ENCODE measurements at places on chromosomes 5 and 9. TPM values are rescaled to one million over a fixed set of nuclear protein-coding genes. Genes with fewer than 3 reads are reported as not detected.

ATP10B gene
- not detected for total RNA-seq

TMEM232 gene
- total RNA-seq, result 1.2 TPM

SCGB3A1 gene
- total RNA-seq, result not detected

SLCO6A1 gene
- not detected for total RNA-seq

OXCT1 gene
- 44.7 TPM for total RNA-seq

GGTA1 gene
- not detected for total RNA-seq

MRPL22 gene
- total RNA-seq, result 42.2 TPM

AGXT2 gene
- total RNA-seq, result not detected

CETN3 gene
- 16.1 TPM for total RNA-seq

SCGB3A2 gene
- total RNA-seq, result not detected

SURF1 gene
- total RNA-seq, result 52.1 TPM

ELOVL7 gene
- total RNA-seq, result not detected

C9 gene
- not detected for total RNA-seq

ENTPD2 gene
- not detected for total RNA-seq

NMUR2 gene
- not detected for total RNA-seq

FOXD4L3 gene
- total RNA-seq, result not detected

LCN10 gene
- not detected for total RNA-seq

COL5A1 gene
- total RNA-seq, result 212 TPM

NFX1 gene
- total RNA-seq, result 13.8 TPM

TCF7 gene
- 3.0 TPM for total RNA-seq

PDE6A gene
- total RNA-seq, result not detected

IFNB1 gene
- not detected for total RNA-seq

FAM81B gene
- total RNA-seq, result not detected

HABP4 gene
- total RNA-seq, result 11.0 TPM

ADAMTS19 gene
- total RNA-seq, result not detected

MZB1 gene
- not detected for total RNA-seq

CDX1 gene
- not detected for total RNA-seq

PCDHGA10 gene
- 4.6 TPM for total RNA-seq

IFNA5 gene
- not detected for total RNA-seq

ADRA1B gene
- under 0.01 TPM for total RNA-seq

GM2A gene
- 25.1 TPM for total RNA-seq

TSTD2 gene
- 7.2 TPM for total RNA-seq

LRRC70 gene
- not detected for total RNA-seq

ARHGEF37 gene
- total RNA-seq, result 0.89 TPM

IGFBPL1 gene
- total RNA-seq, result not detected

MCIDAS gene
- total RNA-seq, result not detected

ADAMTS6 gene
- 28.2 TPM for total RNA-seq

TNC gene
- 24.8 TPM for total RNA-seq

TLN1 gene
- total RNA-seq, result 541 TPM

KDM3B gene
- total RNA-seq, result 19.0 TPM
